Brain pericyte (primary cell): ENCODE measurements at places on chromosomes 2 and 18.

DNA sequence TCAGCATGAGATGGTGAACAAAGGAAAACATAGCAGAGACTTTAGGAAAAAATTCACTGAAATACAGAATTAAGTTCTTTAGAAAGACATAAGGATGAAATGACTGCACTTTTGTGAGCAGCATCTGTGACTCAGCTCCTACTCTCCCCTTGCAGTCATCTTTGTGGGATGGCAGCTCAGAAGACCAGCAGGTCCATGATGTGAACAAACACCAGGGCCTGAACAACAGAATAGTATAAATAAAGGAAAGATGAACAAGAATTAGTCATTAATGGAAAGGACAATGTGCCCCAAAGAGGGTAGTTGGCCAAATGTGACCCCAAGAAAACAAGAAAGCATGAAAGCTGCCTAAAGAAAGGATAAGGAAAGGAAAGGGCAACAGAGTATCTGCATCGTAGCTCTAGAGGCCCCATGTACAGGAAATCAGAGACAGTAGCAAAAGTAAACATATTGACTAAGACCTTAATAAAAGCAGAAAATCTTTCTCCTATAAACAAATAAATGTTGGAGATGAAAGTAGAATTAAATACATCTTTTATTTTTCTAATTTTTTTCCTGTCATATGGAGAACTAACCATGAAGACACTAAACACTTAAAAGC lies 318.0 kb downstream of the ZEB2 start:
- DNase-seq: no peak

DNA sequence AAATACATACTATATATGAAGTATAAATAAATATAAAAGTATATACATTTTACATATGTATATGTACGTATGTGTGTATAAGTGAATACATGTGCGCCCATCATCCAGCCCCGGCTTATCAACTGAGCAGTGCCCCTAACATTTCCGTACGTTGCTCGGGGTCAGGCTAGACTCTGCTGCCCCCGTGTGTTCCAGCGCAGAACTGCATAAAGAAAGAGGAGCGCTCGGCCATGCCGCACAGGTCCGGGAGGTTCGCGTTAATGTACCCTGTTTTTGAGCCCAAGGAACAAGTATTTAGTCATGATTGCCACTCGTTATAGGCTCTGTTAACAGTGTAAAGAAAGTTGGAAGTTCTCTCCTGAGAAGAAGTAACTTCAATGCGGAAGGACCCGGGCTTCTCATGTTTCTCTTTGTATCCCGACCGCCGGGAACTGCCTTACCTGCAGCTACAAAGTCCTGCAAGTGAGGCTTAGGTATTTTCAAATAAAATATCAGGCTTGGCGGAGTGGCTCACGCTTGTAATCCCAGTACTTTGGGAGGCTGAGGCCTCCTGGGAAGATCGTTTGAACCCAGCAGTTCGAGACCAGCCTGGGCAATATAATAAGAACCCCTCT lies 55.7 kb downstream of the CD8B2 start:
- no peak for DNase-seq

GRCh38 chr2:27844821-27845255 lies 45.3 kb downstream of the RBKS start:
- DNase-seq: no peak

GRCh38 chr2:117885308-117885707 lies 70.8 kb downstream of the DDX18 start:
- DNase-seq: no peak

DNA sequence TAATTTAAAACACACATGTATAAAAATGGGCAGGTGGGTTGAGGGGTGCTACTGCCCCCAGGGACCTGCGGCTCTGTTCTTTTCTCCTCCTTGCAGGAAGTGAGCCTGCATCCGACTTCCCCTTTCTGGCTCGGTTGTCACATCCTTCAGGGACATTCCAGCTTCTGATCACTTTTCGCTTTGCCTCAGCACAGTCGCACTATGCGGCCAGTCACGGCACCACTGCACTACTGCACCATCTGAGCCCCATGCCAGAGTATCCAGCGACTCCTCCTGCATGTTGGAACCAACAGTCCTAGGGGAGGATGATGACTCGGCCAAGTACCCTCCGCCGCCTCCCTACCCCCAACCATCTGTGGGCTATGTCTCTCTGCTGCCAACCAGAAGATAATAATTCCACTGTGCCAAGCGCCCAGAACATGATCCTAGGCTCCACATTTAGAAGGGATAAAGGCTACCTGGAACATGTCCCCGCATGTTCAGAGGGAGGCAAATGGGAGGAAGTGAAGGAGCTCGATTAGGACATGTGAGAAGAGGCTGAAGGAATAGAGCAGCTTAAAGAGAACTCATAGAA lies 17.6 kb downstream of the CDC42EP3 start:
- no peak for DNase-seq

DNA sequence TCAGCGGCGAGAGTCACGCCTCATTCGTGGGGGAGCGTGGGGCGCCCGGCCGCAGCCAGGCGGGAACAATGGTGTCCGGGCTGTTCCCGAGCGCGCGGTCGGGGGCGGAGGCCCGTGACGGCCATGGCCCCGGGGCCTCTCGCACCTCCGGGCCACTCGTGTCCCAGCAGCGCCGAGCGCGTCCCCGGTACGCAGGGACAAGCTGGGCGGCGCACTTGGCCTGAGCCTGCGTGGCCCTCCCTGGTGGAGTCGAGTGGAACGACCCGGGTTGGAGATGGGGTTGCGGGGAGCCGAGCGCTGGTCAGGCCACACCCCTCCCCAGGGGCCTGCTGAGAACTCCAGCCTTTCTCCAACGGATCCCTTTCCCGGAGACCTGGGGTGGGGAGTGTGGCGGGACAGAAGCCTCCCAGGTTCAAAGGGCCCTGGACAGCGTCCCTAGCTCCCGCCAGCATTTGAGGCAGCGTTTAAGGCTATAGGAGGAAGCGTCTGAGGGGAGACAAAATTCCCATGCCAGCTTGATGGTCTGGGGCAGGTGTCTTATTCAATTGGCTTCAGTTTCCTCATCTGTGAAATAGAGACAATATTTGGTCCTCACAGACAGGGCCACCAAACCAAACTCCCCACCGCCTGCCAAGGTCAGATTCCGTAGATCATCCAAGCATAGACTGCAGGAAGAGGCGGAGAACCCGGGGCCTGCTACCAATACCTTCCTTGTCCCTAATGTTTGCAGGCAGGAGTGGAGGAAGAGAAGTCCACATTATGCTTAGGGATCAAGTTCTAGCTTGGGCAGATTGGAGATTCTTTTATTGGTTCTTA lies 553 bp downstream of the CNDP2 start:
- no peak for DNase-seq

GRCh38 chr2:157874348-157874747 lies 1.8 kb downstream of the ACVR1 start:
- no peak for DNase-seq

DNA sequence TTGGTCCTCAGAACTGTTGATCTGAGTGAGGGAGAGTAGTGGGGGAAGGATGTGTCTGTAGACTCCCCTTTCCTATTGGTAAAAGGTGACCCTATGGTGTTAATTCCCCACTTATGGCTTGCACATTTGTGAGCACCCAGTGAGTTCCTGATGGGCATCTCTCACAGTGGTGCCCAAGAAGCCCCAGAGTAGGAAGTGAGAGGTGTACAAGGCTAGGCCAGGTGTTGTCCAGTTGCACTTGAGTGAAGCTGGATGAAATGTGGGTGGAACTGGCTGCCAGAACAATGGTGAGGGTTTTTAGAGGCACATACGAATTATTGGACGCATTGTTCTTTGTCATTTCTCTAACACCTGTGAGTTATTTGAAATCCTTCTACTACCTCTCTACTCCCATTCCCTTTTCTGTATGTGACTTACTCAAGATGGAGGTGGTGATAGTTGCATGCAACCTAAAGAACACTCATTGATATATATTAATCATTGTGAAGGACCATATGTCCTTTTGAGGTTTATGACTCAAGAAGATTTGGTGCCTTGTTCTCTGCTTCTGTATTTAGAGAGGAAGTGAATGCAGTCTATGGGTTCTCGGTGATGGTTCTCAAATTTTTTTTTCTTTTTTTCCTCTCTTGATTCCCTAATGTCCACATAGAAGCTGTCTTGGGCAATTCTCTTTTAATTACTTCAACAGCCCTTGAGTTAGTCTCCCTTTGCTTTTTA lies 162.7 kb downstream of the FSHR start:
- no peak for DNase-seq

- no peak for DNase-seq
Measured at GRCh38 chr2:195382186-195382585, 274.8 kb upstream of the SLC39A10 start.

DNA sequence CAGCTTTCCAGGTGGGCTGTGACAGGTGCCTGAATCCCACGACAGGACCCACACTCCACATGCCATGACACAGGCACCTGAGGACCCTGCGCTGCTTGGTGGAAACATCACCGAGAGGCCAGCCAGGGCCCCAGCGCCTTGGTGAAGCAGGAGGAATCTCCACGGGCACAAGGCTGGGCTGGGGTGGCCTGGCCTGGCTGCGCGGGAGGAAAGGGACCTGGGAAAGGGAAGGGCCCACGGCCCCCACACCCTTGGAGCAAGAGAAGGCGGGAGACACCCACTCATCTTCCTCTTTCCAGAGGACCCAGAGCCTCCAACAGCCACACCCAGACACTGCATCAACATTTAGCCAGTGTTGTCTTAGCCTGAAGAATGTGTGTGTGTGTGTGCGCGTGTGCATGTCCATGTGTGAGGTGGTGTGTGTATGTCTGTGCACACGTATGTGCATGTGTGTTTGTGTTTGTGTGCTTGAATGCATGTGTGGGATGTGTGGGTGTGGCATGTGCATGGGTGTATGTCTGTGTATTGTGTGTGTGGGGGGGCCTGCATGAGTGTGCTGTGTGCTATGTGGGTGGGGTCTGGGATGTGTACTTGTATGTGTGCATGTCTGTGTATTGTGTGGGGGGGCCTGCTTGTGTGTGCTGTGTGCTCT lies 6.3 kb upstream of the OTOS start:
- DNase-seq: no peak
